ENCODE measurements at places on chromosomes 6 and 20.

- no peak for DNase-seq
Observed at GRCh38 chr6:90545448-90545847, 41.4 kb downstream of the MAP3K7 start.

DNA sequence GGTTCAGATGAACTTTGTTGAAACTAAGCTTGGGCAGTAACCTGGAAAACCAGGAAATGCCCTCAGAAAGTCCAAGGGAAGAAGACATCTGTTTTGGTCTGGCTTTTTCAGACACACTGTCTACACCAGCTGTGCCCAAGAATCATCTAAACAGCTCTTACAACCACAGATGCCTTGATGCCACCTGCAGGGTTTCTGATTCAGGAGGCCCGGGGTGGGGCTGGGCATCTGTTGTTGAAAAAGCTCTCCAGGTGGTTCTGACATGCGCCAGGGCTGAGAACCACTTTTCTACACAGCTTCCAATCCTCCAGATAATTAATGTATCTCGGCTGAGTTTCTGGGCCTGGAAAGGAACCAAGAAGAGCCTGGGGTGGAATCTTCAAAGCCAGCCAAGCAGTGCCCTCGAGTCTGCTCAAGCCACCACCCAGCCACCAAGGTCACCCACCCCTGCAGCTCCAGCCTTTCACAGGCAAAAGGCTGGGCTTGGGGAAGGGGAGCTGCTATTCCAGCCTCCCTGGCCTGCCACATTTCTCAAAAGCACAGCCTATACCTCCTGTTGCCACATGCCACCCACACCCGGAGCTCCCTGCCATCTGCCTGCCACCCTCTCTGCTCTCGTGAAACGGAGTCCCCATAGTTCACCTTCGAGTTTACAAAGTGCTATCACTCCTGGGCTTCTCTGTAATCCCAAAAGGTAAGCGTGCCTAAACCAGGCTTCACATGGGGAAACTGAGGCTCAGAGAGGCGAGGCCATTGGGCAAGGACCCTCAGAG lies 9.4 kb downstream of the MDGA1 start:
- DNase-seq = no peak

GRCh38 chr6:89057759-89058158 lies 22.8 kb upstream of the PNRC1 start:
- DNase-seq = no peak

GRCh38 chr6:56671651-56672461 lies 29.2 kb upstream of the DST start:
- peak; percentile 74 for DNase-seq

GRCh38 chr20:25495189-25495824 lies 87.8 kb downstream of the GINS1 start:
- DNase-seq = no peak

GRCh38 chr6:4069199-4069598 lies 9.7 kb downstream of the FAM217A start:
- no peak for DNase-seq

DNA sequence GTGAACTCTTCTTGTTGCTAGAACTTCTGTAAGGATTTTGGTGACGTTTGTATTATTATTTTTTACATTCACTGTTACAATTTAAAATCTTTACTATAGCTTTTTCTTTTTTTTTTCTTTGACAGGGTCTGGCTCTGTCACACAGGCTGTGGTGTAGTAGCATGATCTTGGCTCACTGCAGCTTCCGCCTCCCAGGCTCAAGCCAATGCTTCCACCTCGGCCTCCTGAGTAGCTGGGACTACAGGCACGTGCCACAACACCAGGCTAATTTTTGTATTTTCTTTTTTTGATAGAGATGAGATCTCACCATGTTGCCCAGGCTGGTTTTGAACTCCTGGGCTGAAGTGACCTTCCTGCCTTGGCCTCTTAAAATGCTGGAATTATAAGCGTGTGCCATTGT lies 21.2 kb downstream of the HECA start:
- DNase-seq = no peak

GRCh38 chr6:137166247-137167098 lies 7.0 kb downstream of the IL22RA2 start:
- no peak for DNase-seq
